NCI-H446 (cell line): ENCODE measurements at places on chromosomes 2 and 18.

DNA sequence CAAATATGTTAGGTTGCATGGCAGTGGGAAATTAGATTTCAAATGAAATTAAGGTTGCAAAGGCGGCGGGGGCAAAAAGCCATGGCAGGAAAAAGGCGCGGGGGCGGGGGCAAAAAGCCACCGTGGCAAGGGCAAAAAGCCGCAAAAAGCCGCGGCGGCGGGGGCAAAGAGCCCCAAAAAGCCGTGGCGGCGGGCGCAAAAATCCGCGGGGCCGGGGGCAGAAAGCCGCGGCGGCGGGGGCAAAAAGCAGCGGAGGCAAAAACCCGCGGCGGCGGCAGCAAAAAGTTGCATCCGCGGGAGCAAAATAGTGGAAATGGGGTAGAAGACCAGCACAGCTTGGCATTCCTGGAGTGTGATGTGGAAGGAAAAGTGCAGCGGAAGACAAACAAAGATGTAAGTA lies 417.1 kb downstream of the ANKRD30B start:
- no peak for DNase-seq

GRCh38 chr2:43021791-43022509 lies 204.5 kb downstream of the ZFP36L2 start:
- DNase-seq, result no peak

GRCh38 chr2:54569745-54570301 lies 113.7 kb downstream of the SPTBN1 start:
- DNase-seq, result no peak

- no peak for DNase-seq
Measured at GRCh38 chr2:42910645-42911405, 118.4 kb upstream of the HAAO start.

- DNase-seq, result no peak
Measured at GRCh38 chr2:172328103-172328841, 99.1 kb upstream of the ITGA6 start.

DNA sequence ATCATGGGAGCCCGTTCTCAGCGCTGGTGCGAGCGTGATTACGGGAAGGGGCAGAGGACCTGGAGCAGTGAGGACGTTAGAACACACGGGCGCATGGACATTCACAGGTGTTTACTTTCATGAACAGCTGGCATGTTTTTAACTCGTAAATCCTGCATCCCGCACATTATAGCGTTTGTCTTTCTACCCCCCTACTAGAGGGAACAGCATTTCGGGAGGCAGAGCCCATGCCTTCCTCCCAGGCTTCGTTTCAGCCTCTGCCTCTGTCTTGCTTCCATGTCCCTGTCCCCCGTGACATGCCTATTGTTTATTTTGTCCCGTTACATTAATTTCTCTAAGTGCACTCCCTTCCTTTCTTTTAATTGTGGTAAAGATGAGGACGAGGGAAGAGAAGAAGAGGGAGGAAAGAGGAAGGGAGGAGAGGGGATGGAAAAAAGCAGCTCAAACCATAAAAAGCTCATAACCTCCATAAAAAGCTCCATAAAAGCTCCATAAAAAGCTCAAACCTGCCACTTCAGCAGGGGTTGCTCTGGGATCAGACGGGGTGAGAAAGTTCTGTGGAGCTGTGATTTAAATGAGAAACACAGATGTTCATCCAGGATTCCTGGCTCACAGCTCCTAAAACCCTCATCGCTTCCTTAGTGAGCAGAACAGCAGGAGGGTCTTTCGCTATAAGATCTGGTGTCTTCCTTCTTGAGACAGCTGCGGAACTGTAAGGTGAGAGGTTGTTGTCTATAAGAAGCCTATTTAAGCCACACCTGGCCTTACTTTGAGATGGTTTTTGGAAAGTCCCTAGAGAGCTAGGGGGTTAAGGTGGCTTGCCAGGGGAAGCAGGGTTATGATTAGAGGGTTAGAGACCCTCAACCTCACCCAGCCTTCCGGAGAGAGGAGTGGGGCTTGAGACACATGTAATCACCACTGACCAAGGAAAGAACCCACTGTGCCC lies 66.6 kb upstream of the SNTG2 start:
- DNase-seq, result no peak

- DNase-seq, result no peak
Measured at GRCh38 chr2:240359695-240360094, 75.8 kb upstream of the GPC1 start.

GRCh38 chr2:108222261-108222660 lies 17.5 kb upstream of the SULT1C3 start:
- DNase-seq, result no peak

DNA sequence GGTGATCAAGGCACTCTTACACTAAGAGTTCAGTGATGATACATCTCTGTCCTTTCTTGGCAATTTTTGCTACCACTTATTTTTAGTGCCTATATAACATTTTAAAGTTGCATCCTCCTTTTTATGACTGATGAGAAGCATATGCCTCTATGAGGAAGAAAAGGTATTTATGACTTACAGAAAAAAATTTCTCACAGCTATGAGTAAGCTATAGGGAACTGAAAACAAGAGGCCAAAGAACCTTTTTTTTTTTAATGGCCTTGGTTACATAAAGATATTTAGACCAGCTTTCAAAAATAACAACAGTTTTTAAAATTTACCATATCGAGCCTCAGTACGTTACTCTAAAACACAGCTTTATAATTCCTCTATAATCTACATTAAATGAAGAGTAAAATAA lies 21.3 kb downstream of the MBD5 start:
- DNase-seq, result no peak
